Endothelial cell (in vitro differentiated cells): ENCODE measurements at places on chromosomes 16 and 17.
A peak's percentile ranks its signal among the peaks of the same experiment; 100 is the strongest.

- DNase-seq, result peak; percentile 70
These were observed 23.3 kb upstream of the CDRT4 start for GRCh38 chr17:15490634-15491261.

- no peak for DNase-seq
These were observed 26.6 kb downstream of the ARHGAP27 start for GRCh38 chr17:45406107-45406506.

- no peak for DNase-seq
These were observed 469 bp downstream of the GPRC5C start for GRCh38 chr17:74432424-74432690.

DNA sequence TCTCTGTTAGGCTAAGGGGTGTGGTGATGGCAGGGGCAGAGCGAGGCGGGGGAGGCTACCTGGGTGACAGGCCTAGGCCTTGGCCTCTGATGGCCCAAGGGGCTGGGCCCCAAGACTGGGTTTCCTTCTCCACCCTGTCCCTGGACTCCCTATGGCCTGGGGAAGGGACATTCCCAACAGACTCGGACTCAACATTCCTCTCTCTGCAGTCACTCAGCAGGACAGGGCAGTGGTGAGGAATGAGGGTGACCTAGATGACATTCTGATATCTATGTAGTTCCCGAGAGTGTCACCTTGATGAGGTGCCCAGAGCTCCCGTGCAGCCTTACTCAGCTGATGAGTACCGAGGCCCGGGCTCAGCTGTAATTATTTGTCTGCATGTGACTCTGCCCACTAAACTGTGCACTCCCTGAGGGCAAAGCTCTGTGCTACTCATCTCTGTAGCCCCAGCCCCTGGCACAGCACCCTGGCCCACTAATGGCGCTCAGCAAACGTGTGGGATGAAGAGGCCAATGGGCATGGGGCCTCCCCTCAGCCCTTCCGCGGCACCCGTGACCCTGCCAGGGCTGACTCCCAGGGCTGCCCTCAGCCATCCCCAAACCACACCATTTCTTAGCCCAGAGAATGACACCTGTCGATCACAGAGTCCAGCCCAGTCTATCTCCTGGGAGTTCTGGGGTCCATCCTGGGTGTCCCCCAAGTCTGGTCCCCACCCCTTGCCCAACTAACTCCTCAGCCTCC, 2.2 kb downstream of the PLCD3 start:
- no peak for DNase-seq

DNA sequence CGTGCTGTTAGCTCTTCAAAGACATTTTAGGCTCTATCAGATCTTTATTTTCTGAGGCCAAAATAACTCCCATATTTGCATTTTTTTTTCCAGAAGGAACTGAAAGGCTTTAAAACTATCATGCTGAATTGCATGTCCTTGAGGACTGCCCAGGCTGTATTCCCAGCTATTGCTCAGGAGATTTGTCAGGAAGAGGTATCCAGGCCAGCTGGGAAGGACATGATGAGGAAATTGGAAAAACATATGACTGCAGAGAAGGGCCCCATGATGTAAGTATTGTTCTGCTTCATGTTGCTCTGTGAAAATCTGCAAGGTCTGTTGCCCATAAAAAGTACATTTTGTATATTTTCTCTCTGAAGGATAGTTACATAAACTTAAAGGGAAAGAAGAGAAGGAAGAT, 5.7 kb downstream of the CDC6 start:
- DNase-seq, result no peak

GRCh38 chr17:31825961-31826691, 32.9 kb downstream of the COPRS start:
- no peak for DNase-seq

GRCh38 chr17:73071066-73071999, 21.2 kb downstream of the SLC39A11 start:
- no peak for DNase-seq

DNA sequence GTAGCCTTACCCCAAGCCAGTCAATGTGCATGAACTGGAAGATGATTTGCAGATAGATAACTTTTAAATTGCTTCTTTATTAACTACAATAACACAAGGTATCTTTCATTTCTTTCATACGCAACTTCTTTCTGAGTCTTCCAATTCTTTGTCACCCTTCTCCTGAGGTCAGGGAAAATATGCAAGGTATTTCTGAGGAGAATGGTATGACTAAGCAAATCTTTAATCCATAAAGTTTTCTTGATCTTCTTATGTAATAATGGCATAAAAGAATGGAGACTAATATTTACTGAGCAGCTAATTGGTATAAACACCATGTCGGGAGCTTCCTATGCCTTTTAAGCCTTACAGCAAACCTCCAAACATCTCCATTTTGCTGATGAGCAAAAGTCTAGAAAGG, 438.9 kb downstream of the KCNJ2 start:
- no peak for DNase-seq

- no peak for DNase-seq
These were observed 26.4 kb upstream of the SLC7A5 start for GRCh38 chr16:87895641-87896141.

- DNase-seq, result no peak
These were observed 300.5 kb downstream of the CPPED1 start for GRCh38 chr16:12503191-12503590.

- DNase-seq, result no peak
These were observed 12.7 kb downstream of the SLC6A4 start for GRCh38 chr17:30222721-30223175.

- DNase-seq, result no peak
These were observed 30.2 kb upstream of the JPT2 start for GRCh38 chr16:1647856-1648255.

DNA sequence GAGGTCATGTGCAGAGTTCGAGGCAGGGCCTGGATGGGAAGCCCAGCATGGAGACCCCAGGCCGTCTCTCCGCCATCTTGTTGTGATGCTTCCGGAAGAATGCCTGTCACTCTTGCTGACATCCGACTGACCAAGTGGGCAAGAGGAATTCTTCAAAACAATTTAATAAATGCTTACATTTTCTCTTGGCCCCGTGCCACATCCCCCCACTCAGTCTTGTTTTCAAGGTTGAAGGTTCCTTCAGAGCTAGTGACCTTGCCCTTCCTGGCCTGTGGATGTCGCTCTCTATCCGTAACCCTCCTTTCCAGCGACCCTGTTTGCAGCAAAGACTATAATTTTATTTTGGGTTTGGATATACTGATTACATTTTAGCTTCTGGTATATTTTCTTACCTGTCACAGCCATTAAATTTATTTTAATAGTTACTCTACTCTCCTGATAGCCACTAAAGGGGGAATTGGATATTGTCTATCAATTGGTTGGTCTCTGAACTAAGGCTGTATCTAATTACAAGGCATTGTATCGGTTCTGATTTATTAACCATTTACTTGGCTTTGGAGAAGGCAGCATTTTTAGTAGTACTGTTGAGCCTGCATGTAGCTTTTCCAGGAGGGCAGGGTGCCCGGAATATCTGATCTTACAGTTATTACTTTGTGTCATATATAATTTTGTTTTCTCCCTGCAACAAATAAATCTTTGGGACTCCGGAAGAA, 264.5 kb downstream of the WWOX start:
- no peak for DNase-seq

GRCh38 chr17:6654841-6655731, 3.5 kb downstream of the C17orf100 start:
- peak; percentile 48 for DNase-seq

- no peak for DNase-seq
These were observed 14.0 kb downstream of the NAGPA start for GRCh38 chr16:5019775-5020174.

GRCh38 chr16:85126705-85127378, 14.6 kb upstream of the CIBAR2 start:
- DNase-seq, result no peak

DNA sequence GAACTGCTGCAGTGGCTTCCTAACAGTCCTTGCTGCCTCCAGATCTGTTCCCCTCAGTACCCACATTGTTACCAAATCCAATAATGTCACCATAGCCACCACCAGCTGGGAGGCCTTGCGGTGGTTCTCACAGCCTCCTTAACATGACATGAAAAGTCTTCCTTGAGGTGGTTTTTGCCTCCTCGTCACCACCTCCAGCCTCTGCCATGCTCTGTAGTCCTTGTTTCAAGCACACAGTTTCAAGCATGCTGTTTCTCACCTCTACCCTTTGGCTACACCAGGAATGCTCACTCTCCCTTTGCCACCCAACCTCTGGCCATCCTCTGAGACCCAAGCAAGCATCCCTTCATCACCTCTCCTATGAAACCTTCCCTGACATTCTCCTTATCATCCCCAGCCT, 47.2 kb downstream of the DNAH9 start:
- DNase-seq, result no peak

DNA sequence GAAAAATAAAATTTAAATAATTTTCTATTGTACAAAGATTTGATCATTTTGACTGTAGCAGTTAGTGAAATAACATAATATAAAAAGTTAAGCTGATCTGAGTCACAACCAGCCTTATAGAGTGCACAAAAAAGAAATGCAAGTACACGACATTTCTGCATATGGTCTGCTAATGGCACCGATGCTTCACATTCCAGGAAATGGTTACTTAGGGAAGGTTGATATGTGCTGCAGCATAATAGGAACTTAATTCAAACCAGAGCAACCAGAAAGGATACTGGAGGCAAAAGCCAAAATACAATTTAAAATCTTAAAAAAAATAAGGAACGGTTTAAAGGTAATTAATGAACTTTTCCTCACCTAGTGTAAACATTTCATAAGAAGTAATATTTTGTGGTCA, 10.0 kb upstream of the CFDP1 start:
- no peak for DNase-seq

DNA sequence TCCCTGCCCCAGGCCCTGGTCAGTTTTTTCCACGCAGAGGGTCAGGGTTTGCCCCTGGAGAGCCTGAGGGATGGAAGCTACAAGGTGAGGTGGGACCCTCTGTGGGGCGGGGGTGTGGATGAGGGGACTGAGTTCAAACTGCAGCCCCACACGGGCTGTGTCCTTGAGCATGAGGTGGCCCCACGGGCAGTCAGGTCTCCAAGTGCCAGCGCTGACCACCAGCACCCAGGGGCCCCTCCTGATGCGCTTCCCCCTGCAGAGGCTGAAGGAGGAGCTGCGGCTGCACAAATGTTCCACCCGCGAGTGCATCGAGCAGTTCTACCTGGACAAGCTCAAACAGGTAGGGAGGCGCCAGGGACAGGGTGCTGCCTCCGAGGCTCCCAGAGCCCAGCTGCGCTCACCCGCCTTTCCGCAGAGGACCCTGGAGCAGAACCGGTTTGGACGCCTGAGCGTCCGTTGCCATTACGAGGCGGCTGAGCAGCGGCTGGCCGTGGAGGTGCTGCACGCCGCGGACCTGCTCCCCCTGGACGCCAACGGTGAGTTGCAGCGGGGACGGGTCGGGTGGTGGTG, 4.3 kb downstream of the TSR3 start:
- DNase-seq, result no peak

GRCh38 chr17:17375841-17376240, 72.7 kb downstream of the NT5M start:
- no peak for DNase-seq

GRCh38 chr17:7774055-7774521, 56.5 kb downstream of the DNAH2 start:
- no peak for DNase-seq

DNA sequence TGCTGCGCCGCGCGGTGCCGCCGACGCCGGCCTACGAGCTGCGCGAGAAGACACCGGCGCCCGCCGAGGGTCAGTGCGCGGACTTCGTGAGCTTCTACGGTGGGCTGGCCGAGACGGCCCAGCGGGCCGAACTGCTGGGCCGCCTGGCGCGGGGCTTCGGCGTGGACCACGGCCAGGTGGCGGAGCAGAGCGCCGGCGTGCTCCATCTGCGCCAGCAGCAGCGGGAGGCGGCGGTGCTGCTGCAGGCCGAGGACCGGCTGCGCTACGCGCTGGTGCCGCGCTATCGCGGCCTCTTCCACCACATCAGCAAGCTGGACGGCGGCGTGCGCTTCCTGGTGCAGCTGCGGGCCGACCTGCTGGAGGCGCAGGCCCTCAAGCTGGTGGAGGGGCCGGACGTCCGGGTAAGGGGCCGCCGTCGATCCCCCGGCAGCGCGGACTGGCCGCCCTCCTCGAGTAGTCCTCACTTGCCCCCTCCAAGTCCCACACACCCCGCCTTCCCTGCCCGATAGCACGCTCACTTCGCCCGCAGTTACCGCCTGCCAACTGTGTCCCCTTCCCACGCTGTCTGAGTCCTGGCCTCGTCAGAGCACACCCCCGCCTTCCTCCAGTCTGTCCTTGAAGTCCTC, 470 bp downstream of the MLYCD start:
- DNase-seq, result peak; percentile 61

DNA sequence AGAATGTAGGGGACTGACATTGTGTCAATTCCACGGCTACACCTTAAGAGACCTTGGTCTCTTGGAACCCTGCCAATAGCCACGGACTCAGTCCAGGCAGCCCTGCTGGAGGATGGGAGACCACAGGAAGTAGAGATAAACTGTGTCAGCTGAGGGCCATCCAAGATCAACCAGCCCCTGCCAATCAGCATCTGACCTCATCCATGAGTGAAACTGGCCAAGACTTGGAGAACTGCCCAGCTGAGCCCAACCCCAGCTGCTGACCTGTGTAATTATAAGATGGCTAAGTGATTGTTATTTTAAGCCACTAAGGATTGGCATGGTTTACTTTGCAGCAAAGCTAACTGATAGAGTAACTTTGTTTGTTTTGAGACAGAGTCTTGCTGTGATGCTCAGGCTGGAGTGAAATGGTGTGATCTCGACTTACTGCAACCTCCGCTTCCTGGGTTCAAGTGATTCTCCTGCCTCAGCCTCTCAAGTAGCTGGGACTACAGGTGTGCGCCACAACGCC, 13.3 kb upstream of the YWHAE start:
- DNase-seq, result no peak

DNA sequence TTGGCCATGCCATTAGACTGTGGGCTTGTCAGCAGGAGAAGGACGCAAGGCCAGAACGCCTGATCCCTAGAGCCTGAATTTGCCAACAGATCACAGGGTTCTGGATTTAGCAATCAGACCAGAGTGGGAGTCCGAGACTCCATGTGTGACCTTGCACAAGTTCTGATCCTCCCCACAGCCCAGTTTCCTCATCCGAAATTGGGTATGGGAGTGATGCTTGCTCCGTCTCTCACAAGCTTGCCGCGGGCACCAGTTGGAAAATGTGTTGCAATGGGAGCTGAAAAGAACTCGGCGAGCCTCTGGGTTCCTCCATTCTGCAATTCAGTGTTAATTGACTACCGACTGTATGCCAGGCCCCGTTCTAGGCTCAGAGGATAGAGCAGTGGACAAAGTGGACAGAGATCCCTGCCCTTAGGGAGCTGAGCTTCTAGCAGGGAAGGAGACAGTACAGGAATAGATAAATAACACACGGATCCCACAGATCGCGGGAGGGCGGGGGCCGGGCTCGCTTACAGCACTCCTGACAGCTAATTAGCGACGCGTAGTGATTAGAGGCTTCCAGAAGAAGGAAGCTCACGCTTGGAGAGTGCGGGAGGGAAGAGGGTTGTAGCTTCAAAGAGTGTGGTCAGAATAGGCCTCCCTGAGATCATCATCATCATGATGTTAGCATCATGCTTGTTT, 150.4 kb upstream of the CIBAR2 start:
- DNase-seq, result no peak

- no peak for DNase-seq
These were observed 289.0 kb upstream of the AXIN2 start for GRCh38 chr17:65850486-65850885.

DNA sequence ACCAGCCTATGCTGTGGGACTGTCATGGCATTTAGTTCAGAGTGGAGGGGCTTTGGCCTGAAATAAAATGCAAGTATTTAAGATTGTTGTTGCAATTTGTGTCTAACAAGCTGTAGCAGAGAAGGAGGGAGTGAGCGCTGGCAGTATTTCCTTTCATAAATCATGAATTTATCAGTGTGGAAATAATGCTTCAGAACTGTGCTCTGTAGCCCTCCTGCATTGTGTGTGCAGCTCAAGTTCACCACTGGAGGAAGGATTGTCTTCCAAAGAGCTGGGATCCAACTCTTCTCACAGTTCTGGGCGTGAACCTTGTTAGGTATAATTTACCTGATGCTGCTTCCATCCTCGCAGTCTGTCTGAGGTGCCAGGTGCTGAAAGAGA, 15.1 kb downstream of the SNX11 start:
- DNase-seq, result no peak
